ENCODE measurements at places on chromosomes 3 and 15. TPM values are rescaled to one million over a fixed set of nuclear protein-coding genes. Genes with fewer than 3 reads are reported as not detected.

DNA sequence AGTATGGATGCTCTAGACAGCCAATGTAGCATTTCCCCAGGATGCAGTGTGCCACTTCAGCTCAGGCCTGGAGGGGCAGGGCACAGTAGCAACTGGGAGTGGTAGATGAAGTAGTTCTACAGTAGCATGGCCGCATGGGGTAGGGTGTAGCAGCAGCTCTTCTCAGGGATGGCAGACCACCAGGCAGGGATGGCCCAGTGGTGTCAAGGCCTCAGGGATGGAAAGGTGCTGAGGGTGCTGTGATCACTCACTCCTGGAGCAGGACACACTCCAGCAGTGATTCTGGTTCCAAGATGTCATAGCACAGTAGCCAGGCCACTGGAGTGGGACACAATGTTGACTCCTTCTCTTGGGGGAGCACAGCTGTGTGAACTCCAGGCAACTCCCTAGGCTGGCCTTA, 210.9 kb upstream of the LYSMD4 start:
- peak; percentile 31 for DNase-seq
- H3K4me1 ChIP-seq = no peaks in the 10 kb centered on the region
- H3K4me3 ChIP-seq = no peak overlapping the region
- no peak overlapping the region for H3K27ac ChIP-seq
- H3K36me3 ChIP-seq = peaks cover 14% of the 10 kb centered on the region

- no peaks in the 10 kb centered on the region for H3K36me3 ChIP-seq
- peaks cover 16% of the 10 kb centered on the region for H3K4me1 ChIP-seq
- no peak overlapping the region for H3K27ac ChIP-seq
- H3K4me3 ChIP-seq = no peak overlapping the region
Observed at GRCh38 chr3:152941859-152942258, 106.9 kb downstream of the P2RY1 start.

DNA sequence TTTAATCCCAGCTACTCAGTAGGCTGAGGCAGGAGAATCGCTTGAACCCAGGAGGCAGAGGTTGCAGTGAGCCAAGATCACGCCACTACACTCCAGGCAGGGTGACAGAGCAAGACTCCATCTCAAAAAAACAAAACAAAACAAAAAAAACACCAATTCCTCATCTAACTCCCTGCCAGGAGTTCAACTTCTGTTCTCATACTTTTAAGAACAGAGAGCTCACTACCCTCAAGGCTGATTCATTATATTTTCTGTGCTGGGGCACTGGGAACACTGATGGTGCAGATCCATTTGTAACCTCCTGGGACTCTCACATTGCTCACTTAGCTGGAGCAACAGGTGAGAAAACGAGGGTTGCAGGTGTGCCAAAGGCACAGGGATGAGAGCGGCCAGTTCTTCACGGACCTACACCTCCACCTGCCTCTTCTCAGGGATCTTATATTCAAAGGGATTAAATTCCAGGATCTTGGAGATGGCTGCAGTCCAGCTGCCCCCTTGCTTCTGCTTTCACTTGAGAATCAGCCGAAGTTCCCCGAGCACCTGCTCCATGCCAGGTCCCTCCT, 12.3 kb upstream of the CSK start:
- no peak for DNase-seq
- no peak overlapping the region for H3K4me3 ChIP-seq
- peaks cover 18% of the 10 kb centered on the region for H3K27me3 ChIP-seq
- no peaks in the 10 kb centered on the region for H3K36me3 ChIP-seq
- no peak overlapping the region for H3K27ac ChIP-seq

GRCh38 chr3:63818282-63819150, 583 bp upstream of the C3orf49 start:
- DNase-seq = peak; percentile 39
- H3K4me1 ChIP-seq = peaks cover 9% of the 10 kb centered on the region
- no peak overlapping the region for H3K27ac ChIP-seq
- no peak overlapping the region for H3K4me3 ChIP-seq
- H3K36me3 ChIP-seq = peaks cover 2% of the 10 kb centered on the region

- DNase-seq = no peak
- peaks cover 82% of the 10 kb centered on the region for H3K27me3 ChIP-seq
- H3K4me1 ChIP-seq = peaks cover 9% of the 10 kb centered on the region
- no peak overlapping the region for H3K27ac ChIP-seq
- H3K4me3 ChIP-seq = no peak overlapping the region
Observed at GRCh38 chr3:122988508-122988907, 39.1 kb downstream of the SEMA5B start.

The APPL1 gene
- total RNA-seq = 38.6 TPM

DNA sequence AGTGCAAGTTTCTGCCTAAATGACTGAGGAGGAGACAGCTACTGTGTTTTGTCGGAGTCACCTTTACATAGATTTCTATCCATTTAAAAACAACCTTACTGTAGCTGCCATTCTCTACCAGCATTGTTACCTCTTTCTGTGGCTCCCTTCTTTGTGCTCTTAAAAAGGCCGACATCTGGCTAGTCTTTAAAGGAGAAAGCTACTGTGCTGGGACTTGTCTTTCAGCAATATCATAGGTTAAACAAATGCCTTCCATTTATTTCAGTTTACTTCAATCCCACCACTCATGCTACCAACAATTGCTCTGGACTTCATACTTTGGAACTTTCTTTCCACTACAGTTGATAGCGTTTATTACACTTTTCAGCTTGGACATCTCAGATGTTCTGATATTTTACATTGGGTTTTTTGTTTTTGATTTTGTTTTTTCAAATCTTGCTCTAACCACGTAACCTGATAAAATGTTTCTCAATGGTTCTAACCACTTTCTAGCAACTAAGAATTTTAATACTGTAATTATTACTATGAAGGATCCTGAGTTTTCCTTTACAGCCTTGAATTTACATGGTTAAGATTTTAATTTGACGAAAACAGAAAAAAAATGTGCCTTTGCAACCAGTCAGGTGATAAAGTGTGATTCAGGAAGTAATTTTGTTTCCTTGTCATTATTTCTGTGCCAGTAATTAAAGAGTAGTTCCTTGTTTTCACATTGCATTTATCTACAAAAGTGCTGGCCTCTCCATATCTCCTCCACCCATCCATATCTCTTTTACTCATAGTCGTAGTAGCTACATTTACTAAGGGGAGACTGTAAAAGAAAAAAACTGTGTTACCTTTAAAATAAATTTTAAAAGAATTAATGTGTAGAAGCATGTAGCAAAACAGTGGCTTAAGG, 1.3 kb upstream of the CBLB start:
- no peak for DNase-seq
- peaks cover 3% of the 10 kb centered on the region for H3K36me3 ChIP-seq
- H3K4me3 ChIP-seq = peak overlapping the region; percentile 98
- peak overlapping the region; percentile 100 for H3K27ac ChIP-seq
- H3K4me1 ChIP-seq = peaks cover 43% of the 10 kb centered on the region

DNA sequence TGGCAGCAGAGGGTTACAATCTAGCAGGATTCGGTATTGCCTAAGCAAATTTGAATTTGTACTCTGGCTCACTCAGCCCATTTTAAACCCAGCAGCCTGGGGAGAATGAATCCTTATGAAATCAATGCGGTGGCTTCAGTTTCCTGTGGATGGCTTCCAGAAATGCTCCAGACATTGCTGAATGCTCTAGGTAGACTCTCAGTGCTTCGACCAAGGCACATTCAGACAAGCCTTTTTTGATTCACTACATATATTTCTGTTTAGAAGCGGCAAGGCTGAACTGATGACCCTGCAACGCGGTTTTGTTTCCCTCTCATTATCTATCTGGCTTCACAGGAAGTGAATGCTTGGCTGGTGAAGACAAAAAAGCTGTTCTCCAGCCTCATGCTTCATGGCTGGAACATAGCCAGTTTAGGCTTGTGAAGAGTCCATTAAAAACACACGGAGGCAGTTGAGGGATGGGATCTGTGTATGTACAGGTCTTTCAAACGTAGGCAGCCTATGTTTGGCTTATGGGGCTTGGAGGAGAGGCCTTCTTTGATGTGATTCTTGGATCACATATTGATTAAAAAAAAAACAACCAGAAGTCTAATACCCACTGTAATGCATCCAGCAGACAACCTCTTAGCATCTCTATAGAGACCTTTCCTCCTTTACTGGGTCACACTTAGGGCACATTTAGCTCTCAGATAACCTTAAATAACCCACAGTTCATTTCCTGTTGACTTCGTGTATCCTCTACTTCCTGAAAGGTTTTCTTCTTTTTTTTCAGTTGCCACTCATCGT, 400.2 kb upstream of the TBL1XR1 start:
- peak overlapping the region; percentile 89 for H3K27ac ChIP-seq
- peaks cover 68% of the 10 kb centered on the region for H3K4me1 ChIP-seq
- no peak for DNase-seq
- H3K4me3 ChIP-seq = no peak overlapping the region
- no peaks in the 10 kb centered on the region for H3K27me3 ChIP-seq
- no peaks in the 10 kb centered on the region for H3K36me3 ChIP-seq

The GOLGA8T gene
- 0.51 TPM for total RNA-seq

Measured in mesothelial cell of epicardium (in vitro differentiated cells).